ENCODE measurements at places on chromosomes 12 and 14. TPM values are rescaled to one million over a fixed set of nuclear protein-coding genes. Genes with fewer than 3 reads are reported as not detected.
A peak's percentile ranks its signal among the peaks of the same experiment; 100 is the strongest.

Gene RAPGEF3
- 0.60 TPM for polyA plus RNA-seq

- DNase-seq = no peak
These were observed 14.4 kb downstream of the CHFR start for GRCh38 chr12:132872975-132873421.

GRCh38 chr14:88505621-88506020, 49.2 kb downstream of the PTPN21 start:
- no peak for DNase-seq

GRCh38 chr12:120851444-120851843, 52.7 kb downstream of the SPPL3 start:
- DNase-seq = peak; percentile 48
